ENCODE measurements at places on chromosomes 13 and 19.

DNA sequence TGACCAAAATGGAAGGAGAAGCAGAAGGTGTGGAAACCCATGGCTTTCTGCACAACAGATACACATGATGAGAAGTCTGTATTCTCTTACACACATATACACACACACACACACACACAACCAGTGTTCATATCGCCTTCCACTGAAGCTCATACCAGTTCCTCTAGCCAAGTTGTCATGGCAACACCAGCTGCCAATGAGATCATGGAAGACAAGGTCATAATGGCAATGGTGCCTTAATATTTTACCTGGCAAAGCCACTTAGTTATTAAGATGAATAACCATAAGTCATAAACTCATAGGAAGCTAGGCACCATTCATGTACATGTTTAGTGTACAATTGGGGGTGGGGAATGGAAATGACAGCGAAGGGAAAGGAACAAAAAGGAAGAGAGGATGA, 2.6 kb upstream of the DHRS12 start:
- no peak for DNase-seq

GRCh38 chr19:42281146-42281826, 12.2 kb downstream of the CIC start:
- peak; percentile 53 for DNase-seq

DNA sequence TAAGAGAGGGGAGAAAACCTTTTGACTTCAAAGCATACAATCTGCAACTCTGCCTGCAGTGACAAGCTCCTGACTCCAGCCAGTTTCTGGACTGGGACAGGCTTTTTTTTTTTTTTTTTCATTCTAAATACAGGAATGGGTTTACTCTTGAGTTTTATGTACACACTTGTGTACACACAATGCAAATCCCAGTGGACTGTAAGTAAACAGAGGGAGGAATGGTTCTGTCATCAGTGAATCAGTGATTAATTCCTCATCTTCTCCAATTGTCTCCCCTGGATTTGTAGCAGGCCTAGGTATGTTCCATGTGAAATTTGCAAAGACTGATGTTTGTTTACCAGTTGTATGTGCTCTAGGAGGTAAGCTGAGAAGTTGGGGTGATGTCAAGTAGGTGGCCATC, 184.8 kb downstream of the SHISA2 start:
- no peak for DNase-seq

DNA sequence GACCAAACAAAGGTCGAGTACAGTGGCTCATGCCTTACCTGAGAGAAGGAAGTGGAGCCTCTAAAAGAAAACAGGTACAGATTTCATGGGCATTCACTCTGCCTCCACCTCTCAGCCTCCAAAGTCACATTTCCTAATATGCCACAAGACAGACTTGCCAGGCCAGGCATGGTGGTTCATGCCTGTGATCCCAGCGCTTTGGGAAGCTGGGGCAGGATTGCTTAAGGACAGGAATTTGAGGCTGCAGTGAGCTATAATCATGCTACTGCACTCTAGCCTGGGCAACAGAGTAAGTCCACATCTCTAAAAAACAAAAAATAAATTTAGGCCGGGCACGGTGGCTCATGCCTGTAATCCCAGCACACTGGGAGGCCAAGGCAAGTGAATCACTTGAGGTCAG, 10.9 kb upstream of the DNMT1 start:
- DNase-seq = no peak

- DNase-seq = peak; percentile 81
These were observed at the start of gene RGS9BP for GRCh38 chr19:32675720-32676185. RGS9BP (plus strand) TSS chr19:32675848; CDS start chr19:32676264, 416 bp downstream.

GRCh38 chr13:25980255-25980654, 71.6 kb downstream of the SHISA2 start:
- peak; percentile 21 for DNase-seq

- DNase-seq = peak; percentile 77
These were observed 2.1 kb downstream of the PNMA8C start for GRCh38 chr19:46426506-46427162.

GRCh38 chr19:41887711-41888382, 4.9 kb downstream of the ARHGEF1 start:
- peak; percentile 96 for DNase-seq

All from ELR (cell line).